Suppressor macrophage (primary cell): ENCODE measurements at places on chromosomes 2 and 18.
A peak's percentile ranks its signal among the peaks of the same experiment; 100 is the strongest.

GRCh38 chr2:236264256-236264655, at the start of gene ASB18:
Gene ASB18, minus strand, starts transcription at chr2:236264406. Its CDS starts 61 bp downstream, at chr2:236264345.
- no peak for DNase-seq

DNA sequence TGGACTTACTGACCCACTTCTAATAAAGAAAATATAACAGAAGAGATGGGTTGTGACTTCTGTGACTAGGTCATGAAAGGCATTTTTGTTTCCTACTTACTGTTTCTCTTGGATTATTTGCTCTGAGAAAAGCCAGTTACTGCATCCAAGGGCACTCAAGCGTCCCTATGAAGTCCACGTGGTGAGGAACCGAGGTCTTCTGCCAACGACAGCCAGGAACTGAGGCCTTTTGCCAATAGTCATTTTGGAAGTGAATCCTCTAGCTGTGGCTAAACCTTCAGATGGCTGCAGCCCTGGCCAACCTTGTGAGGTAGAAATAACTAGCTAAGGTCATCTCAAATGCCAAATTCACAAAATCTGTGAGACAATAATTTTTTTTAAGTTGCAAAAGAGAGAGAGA, 449.8 kb upstream of the RGPD4 start:
- DNase-seq = no peak

- DNase-seq = no peak
These were observed 37.5 kb downstream of the ITGB1BP1 start for GRCh38 chr2:9385841-9386240.

DNA sequence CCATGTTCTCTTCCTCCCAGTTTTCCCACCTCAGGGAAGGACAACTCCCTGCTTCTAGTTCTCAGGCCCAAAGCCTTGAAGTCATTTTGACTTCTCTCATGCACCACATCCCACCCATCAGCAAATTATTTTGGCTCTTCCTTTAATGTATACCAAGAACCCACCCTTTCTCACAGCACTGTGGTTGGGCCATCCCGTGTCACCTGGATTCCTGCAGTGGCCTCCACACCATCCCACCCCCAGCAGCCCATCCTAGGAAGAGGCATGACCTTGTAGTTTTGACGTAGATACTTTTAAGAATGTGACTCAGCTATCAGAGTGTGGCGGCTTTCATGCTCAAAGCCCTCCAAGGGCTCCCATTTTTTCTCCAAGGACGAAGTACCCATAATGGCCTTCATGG, 25.6 kb upstream of the CCDC68 start:
- DNase-seq = no peak

DNA sequence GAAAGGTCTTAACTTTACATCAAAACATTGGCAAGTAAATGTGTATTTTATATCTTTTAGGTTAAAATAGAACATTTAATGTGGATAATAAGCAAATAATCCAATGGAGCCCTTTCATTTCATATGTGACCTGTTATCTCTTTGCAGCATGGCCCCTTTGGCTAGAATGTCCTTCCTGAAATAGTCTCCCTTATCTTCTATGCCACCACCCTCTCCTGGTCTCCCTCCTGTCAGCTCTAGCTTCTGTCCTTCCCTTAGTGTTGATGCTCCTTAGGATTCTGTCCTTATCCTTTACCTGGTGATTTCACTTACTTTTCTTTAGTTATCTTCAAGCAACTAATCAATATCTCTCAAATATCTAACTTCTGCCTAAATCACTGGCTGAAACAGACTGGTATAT, 87.1 kb upstream of the TFCP2L1 start:
- no peak for DNase-seq

GRCh38 chr2:190378880-190379237, 29.3 kb upstream of the MFSD6 start:
- no peak for DNase-seq

DNA sequence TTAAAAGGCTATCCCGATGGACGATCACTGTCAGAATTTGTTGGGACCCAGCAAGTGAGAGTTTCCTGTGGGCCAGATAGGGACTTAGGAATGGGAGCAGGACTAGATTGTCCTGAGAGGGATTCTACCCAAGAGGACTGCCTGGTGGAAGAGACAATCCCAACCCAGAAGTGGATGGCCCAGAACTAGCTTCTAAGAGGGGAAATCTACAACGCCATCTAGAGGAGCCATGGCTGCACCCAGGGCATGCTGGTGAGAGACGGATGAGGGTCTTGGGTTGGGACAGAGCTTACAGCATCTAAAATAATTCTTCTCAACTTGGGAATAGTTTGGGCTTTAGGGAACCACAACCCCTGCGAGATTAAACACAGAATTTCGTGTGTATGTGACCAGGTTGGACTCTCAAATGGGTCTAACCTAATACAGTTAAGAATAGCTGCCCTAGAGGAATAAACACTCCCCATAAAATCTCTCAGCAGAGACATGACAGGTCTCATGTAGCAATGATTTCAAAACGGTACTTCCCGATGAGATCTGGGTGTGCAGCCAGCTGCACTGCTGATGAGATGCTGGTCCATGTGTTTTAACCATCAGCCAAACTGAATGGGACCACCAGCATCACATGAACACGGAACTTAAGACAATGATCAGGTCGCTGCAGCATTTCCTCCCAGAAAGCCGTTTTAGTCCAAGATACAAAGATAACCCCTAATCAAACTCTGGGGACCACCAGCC, 50.8 kb downstream of the CCBE1 start:
- DNase-seq = no peak

DNA sequence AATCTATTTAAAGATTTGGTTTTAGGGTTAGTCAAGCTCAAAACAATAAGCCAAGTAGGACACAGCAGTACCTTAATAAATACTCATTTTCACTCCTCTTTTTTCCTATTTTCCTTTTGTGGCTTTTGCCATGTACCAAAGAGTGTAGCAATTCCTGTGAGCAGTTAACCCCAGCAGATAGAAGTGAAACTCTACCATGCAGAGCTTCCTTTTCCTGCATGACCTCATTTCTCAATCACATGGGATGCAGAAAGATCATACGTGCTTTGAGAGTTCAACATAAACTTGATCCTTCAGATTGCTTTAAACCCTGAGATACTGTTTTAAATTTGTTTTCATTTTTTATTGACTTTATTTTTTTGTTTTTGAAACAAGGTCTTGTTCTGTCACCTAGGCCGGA, 99.1 kb upstream of the ARHGAP15 start:
- DNase-seq = peak; percentile 62

GRCh38 chr2:216590780-216591179, 42.4 kb upstream of the IGFBP2 start:
- DNase-seq = no peak

- peak; percentile 78 for DNase-seq
These were observed at the start of gene MC5R for GRCh38 chr18:13823707-13824395. Gene MC5R, plus strand, starts transcription at chr18:13824149. Its CDS starts 1,617 bp downstream, at chr18:13825766.

- DNase-seq = no peak
These were observed 35.9 kb upstream of the MYO1B start for GRCh38 chr2:191209340-191209739.

DNA sequence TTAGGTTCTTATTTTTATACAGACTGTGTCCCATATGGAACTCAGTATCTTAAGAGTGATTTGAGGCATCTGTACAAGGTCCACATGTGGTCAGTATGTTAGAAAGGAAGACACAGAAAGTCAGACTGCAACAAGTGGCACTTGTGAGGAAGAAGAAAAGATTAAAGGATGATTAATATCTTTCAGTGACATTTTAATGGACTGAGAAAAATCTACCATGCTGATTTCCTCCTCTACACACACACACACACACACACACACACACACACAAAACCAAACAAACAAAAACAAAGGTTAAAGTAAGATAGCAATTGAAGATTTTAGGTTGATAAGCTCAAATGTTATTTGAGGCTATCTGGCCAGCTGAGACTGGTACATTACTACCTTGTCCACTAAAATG, 94.5 kb upstream of the CHRNA1 start:
- no peak for DNase-seq

DNA sequence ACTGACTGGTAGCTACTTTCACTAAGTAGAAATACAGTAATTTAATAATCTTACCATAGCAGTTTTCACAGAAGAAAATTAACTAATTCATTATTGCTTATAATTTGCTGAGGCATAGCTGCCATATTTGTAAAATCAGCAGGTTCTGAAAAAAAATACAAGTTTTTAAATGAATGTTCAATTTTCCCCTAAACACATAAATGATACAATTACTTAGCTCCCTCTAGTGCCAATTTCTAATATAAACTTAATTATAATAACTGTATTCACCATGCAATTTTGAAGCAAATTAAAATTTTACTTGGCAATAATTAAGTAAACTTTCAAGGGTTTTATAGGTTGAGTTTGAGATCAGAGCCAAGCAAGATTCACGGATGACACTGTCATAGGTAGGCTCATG, 1321.6 kb upstream of the ACVR2A start:
- DNase-seq = peak; percentile 42

GRCh38 chr2:216293883-216294282, 78.4 kb downstream of the MARCHF4 start:
- no peak for DNase-seq

- DNase-seq = no peak
These were observed 8.3 kb downstream of the TRAPPC12 start for GRCh38 chr2:3387644-3388411.

- no peak for DNase-seq
These were observed 93.9 kb downstream of the DGKD start for GRCh38 chr2:233448220-233448559.
